Stimulated activated effector memory CD8-positive, alpha-beta T cell treated with anti-CD3 and anti-CD28 coated beads, Interleukin-12 subunit alpha, Interleukin-12 subunit beta, amount 100 ng/mL, for 72 hours (primary cell): ENCODE measurements at places on chromosomes 2 and 18.

DNA sequence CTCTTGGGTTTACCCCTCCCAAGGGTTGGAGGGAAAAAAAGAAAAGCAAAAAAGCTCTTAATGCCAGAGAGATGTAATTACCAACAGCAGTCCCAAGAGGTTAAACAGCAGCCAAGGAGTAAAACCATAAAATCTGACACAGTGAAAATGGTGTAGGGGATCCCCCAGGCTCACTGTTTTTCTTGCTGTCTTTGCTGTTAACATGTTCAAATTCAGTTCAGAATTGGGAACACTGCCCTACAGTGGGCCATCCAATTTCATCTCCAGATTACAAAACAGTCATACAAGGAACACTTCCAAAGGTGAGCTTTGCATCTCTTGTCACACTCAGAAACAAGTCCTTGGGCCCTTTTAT, 54.5 kb downstream of the PLEKHM3 start:
- DNase-seq: no peak

GRCh38 chr18:27430595-27430994, 245.5 kb upstream of the CHST9 start:
- no peak for DNase-seq

DNA sequence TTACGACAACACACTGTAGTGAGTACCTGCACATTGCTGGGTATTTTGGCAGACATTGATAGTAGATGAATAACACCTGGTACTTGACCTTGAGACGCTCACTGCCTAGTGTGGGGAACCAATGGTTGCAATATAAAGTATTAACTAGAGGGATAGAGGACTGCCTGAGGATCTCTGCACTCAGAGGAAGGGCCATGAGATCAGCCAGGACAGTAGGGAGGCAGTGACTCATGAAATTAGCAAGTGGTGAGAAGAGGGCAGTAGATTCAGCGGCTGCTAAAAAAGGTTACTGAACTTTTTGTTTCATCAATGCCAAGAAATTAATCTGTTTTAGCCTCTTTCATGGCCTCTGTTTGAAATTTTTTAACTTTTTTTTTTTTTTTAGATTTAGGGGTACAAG, 250.8 kb upstream of the TCF4 start:
- no peak for DNase-seq

DNA sequence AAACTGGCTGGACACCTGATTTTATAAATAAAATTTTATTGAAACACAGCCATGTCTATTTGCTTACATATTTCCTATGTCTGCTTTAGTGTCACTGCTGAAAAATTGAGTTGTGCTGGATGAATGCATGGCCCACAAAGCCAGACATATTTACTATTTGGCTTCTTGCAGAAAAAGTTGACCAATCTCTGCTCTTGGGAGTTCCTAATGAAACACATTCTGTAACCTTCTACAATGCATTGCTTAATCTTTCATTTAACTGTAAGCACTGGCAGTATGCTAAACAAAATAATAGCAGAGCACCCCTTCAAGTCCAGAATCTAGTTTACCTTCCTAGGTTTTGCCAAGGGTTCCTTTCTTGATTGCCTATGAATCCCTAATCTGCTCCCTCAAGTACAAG, 17.7 kb upstream of the SERPINB7 start:
- DNase-seq: no peak

DNA sequence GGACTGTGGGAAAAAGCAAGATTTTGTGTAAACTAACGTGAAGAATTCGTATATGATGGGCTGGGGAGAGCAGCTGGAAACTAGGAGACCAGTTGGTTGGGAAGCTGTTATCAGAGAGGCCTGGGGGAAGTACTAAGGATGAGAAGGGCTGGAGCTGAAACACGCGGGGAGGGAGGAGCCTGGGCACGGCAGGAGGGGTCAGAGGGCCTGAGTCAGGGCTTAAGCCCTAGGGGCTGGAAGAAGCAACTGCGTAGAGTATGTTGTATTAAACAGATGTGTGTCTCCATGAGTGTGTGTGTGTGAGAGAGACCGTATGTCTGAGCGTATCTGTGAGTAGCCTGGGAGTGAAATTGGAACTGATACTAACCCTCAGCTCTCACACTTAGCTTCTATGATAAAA, 8.4 kb downstream of the POMC start:
- DNase-seq: no peak

GRCh38 chr18:34223164-34223892, 1.4 kb downstream of the NOL4 start:
- DNase-seq: no peak

GRCh38 chr2:118509319-118510004, 338.0 kb downstream of the EN1 start:
- DNase-seq: no peak

GRCh38 chr2:149816756-149817551, 229.4 kb upstream of the MMADHC start:
- no peak for DNase-seq

DNA sequence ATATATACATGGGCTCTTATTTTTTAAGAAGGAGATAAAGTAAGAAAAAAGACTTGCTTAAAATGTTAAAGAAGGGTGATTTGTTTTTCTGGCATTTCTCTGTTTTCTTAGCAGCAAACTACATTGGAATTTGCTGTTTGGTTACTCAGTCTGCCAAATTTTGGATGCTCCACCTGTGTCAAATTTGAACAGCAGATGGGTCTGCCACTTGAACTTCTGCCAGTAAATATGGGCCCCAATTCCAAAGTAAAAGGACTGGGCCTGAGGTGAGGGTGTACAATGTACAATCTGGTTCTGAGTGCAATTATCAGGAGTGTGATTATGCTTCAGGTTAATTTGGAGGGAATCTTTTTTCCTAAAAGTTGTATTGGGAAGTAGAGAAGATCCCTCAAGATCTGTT, 794.5 kb downstream of the DSC3 start:
- DNase-seq: no peak

DNA sequence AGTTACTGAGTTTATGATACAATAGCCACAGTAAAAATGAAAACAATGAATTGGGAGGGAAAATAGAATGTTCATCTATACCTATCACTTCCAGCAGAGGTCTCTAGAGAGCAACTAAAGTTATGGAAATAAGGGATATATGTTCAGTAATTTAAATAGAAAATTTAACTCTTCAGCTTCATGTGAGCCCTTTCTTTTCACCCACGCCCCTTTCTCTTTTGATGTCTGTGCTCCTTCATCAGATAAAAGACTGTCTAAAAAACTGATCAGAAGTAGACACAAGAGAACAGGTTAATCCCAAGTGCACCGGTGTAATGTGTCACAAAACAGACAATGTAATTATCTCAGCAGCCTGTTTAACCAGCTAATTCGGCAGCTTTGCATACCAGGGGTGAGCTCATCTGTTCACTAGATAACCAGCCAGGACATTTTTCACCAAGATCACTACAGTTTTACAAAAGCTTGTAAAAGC, 238.5 kb upstream of the ERBB4 start:
- no peak for DNase-seq

DNA sequence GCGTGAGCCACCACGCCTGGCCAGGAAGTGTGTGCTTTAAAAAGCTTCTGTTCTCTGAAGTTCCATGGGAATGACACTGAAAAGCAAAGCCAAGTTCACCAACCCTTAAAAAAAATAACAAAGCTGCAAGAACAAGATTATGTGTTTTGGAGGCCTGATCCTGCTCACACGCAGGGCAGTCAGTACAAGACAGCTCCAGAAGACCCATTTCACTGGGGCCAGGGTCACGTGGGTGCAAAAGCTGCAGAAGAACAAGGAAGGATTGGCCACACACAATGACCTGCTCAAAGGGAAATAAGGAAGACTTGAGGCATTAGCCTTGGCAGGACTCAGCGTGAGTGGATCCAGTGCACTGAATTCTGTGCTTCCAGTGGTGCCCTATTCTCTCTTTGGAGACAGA, 187.9 kb downstream of the NCK2 start:
- DNase-seq: no peak

DNA sequence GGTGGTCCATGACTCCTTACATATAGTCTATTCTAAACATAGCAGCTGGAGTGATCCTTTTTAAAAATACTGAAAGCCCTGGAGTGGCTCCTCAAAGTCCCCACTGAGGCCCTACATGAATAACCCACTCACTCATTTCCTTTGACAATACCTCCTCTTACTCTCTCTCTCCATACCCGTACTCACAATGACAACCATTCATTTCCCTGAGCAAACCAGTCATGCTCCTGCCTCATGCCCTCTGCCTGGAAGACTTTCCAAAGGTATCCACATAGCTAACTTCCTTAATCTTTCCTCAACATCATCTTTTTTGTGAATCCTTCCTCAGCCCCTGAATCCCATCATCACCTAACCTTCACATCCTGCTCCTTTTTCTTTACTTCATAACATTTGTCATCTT, 102.6 kb downstream of the BAZ2B start:
- no peak for DNase-seq

GRCh38 chr2:240418311-240418710, 17.2 kb upstream of the GPC1 start:
- no peak for DNase-seq

DNA sequence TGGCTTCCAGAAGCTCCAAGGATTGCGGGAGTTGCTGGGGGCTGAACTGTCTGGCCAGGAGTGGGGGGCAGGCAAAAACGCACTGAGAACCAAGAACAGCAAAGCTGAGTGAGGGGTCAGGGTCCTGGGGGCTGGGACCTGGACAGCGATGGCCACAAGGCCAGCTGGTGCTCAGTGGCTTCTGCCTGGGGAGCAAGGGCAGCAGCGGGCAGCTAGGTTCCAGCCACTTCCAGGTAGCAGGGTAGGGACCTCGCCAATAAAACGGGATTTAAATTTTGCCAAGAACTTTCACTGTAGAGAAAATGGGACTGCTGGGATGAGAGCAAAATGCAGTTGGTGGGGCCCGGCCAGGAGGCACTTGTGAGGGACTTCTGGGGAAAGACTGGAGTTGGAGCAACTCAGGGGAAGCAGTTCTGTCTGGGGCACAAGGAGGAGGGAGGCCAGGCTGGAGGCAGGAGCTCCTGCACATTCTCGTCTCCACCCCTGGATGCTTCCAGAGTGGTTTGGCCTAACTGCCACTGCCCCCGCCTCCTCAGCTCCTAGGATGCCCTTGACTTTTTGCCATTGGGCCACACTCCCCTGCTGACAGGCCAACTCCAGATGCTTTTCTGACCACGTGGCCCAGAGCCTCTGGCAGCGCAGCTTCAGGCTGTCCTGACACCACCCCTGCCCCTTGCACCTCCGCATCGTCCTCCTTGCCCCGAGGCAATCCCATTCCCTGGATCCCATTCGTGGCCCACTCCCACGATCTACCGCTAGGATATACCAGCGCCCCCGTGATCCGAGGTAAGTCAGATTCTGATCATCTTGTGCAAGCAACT, 5.5 kb upstream of the CCDC74A start:
- no peak for DNase-seq

DNA sequence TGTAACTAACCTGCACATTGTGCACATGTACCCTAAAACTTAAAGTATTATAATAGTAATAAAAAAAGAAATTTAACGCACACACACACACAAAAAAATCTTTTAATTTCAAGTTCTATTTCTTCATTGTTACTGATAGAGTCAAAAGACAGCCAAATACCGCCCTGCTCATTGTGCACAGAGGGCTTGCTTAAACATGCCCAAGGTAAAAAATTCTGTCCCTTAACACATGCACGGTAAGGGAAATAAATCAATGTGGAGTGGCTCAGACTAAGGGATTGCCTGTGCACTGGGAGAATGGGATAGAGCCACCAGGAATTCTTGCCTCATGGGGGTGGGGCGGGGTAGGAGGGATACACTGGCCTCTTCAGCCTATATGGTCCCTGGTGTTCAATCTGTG, 468.0 kb downstream of the NUP35 start:
- no peak for DNase-seq

GRCh38 chr2:51018145-51018544, 13.8 kb downstream of the NRXN1 start:
- no peak for DNase-seq

DNA sequence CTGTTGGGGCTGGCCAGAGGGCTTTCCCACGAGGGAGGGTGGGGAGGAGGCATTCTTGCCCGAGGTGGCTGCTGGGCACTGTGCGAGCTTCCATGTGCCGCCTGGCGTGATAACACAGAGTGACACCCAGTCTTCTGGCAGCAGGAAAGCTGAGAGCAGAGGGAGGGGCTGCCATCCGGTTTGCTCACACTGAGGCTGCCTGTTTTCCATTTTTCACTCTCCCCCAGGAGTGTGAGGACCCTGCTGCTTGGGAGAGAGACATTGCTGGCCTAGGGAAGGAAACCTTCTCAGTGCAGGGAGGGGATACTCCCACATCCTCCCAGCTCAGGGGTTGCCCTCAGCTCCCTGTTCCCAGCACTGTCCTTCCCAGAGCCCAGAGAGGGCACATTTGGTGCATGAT, 73.1 kb downstream of the INHBB start:
- no peak for DNase-seq

DNA sequence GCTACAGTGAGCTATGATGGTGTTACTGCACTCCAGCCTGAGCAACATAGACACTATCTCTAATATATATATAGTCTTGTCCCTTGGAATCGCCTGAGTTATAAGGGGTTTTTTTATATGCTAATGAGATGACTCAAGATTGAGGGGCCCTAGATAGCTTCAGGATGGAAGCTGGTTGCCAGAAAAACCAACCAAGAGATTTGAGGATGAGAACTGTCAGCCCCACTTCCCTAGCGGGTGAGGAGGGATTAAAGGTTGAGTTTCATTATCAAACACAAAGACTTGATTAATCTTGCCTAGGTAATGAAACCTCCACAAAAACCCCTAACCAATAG, 12.6 kb upstream of the GALM start:
- DNase-seq: no peak

DNA sequence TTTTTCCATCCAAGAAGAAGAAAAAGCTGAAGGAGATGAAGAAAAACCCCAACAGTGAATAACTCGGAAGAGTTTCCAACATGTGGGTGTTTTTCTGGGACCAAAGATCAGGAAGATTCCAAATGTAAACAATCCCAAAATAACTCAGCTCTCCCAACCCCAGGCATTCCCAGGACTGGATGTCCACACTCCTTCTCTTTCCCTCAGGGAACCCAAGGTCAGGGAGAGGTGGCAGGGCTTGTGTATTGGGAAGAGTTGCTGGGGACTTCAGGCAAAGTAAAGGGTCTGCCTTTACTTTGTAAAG, 268.0 kb downstream of the DYSF start:
- DNase-seq: no peak

DNA sequence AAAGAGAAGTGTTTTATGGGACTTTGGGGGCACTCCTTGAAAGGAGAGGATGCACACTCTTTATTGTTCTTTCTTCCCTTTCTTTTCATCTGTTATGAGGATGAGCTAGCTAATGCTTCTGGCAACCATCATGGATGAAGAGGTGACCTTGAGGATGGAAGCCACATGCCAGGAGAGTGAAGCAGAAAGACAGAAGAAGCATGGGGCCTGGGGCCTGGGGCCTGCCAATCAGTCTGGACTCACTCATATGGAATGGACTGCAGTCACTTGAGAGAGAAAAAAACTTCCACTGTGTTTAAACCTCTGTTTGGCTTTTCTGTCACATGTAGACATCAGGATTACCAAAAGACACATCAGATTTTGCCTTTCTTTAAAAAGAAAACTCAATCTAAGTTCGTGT, 35.8 kb upstream of the ZFP36L2 start:
- no peak for DNase-seq

GRCh38 chr2:95185973-95186372, 20.4 kb downstream of the ZNF2 start:
- DNase-seq: no peak
